ENCODE measurements at places on chromosomes 4 and X.

DNA sequence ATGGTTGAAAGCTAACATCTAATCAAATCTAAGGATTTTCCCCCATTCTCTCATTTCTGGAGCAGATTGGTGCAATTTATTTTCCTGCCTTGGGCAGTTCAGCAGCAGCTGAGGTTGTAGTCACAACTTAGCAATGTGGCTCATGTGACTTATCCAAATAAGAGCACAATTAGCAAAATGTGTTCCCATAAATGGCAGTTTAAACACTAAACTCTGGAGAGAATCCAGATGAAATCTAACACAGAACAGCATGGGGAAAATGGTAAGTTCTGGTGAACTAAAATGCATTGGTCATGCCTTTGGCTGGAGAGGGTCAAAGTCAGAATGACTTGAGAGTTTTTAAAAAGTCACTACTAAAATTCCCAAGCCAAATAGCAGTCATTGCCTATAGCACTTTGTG lies 422.6 kb upstream of the DIPK2B start:
- peak; percentile 87 for DNase-seq

GRCh38 chr4:52926196-52926974 lies 64.3 kb downstream of the RASL11B start:
- DNase-seq: no peak

DNA sequence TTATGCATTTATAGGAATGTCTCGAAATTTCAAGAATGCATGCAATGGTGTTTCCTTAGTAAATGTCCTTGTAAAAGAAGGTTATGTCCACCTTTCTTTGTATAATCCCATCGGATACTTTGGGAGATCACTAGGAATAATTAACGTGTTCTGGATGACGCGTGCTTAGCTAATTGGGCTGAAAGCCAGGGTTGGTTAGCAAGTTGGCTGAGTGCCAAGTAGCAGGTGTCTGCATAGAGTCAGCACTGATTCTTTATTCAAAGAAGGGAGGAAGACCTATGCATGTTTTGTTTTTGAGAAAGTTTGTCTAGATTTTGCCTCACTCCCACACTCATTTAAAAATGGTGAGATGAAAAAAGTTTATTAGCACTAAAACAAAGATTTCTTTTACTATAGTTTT lies 144.6 kb downstream of the SOX3 start:
- DNase-seq: no peak

DNA sequence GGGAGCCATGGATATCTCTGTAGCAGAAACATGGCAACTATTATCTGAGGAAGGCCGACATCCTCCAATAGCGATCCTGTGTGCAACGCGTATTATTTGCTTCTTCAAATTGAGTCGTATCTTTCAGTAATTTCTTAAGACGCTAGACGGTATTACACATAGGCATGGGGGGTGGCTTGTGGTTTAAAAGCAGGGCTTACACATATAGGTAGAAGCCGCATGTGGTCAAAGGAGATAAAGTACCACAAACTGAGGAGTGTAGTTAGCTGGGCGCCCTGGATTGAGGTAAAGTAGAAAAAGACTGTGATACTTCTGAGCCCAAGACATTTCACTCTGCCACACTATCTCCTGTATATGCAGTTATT lies 94.6 kb downstream of the SORBS2 start:
- no peak for DNase-seq

DNA sequence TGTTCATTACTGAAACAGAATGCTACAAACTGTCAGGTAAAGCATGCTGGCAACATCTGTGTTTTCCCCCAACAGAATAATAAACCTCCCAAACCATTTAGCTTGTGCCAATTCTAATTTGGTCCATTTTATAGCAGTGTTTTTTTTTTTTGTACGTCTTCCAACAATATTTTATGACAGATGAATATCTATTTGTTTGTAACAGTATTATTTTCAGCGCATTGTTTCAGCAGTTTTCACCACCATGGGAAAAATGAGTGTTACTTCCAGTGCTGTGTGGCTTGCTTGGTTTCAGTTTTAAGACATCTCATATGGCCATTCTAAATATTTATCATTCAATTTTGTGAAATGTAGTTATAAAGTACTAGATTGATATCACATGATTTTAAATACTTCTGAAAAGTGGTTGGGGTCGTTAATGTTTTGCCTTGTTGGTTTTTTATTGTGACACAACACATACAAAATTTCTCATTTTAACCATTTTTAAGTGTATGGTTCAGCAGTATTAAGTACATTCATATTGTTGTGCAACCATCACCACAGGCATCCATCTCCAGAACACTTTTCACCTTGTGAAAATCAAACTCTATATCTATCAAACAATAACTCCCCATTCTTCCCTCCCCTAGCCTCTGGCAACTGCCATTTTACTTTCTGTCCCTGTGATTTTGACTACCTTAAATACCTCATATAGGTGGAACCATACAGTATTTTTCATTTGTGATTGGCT lies 25.6 kb upstream of the TBC1D19 start:
- no peak for DNase-seq

- DNase-seq: peak; percentile 12
These were observed 1.4 kb upstream of the C4orf50 start for GRCh38 chr4:6019316-6020263.

DNA sequence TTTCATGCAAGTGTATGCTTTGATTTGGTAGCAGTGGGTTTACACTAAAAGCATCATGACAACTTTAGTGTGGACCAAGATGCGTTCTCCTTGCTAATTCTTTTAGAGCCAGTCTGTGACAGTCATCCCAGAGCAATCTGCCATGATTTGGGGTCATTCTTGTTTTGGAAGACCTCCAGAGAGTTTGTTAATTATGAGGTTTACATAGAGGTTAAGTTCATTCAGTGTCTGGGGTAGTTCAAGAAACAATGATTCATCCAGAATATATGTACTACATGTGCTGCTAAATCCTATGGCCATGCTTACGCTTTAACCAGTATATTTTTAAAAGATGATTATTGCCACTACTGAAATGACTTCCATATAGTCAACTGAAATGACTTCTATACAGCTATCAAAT lies 328.5 kb upstream of the AGA start:
- DNase-seq: no peak

DNA sequence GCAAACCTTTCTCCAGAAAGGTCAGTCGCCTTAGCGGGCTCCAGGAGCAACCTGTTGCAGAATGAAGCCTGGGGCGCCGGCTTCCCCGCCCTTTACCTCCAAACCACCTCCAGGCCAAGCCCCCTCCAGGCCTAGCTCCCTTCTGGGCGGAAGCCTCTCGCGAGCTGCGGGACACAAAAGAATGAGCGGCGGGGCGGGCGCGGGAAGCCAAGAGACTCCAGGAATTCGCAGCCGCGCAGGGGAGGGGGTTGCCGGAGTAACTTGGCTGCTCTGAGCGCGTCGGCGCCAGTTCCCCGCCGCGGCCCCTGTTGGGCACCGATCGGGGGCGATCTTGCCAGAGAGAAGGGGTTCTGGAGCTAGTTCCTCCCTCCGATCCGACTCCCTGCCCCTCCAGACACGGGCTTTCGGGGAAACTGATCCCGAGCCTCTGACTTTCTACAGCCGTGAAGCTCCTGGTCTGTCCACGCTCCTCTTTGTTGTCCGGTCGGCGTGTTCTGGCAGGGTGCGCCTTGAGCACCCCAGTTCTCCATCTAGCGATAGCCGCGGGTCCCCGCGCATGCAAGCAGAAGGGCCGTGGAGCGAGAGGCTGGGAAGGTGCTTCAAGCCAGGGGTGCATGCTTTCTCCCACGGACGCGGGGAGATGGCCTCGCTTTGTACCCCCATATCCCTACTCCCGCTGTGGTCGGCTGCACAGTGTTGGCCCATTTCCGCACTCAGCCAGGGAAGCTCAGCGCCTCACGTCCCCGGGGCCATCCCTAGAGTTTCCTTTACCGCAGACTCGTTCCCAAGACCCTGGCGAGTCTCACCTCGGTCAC lies 1.2 kb downstream of the PROM1 start:
- no peak for DNase-seq

GRCh38 chr4:28921886-28922285 lies 1798.3 kb upstream of the PCDH7 start:
- no peak for DNase-seq

- no peak for DNase-seq
These were observed 95.4 kb downstream of the SLC2A9 start for GRCh38 chr4:9925750-9926439.
